ENCODE measurements at places on chromosomes 7 and 10. TPM values are rescaled to one million over a fixed set of nuclear protein-coding genes. Genes with fewer than 3 reads are reported as not detected.

The AGBL3 gene
- total RNA-seq = 1.9 TPM

The ABCB4 gene
- total RNA-seq = 0.60 TPM

The SRRT gene
- 239 TPM for total RNA-seq

The ZNF277 gene
- total RNA-seq = 18.0 TPM

The SAP25 gene
- 5.8 TPM for total RNA-seq

The GJC3 gene
- 3.0 TPM for total RNA-seq

The NAT16 gene
- 0.84 TPM for total RNA-seq
